ENCODE measurements at places on chromosomes 1 and 21. TPM values are rescaled to one million over a fixed set of nuclear protein-coding genes. Genes with fewer than 3 reads are reported as not detected.

PEAR1 gene
- 6.3 TPM for polyA plus RNA-seq

MAST2 gene
- 33.5 TPM for polyA plus RNA-seq

MIXL1 gene
- 2.2 TPM for polyA plus RNA-seq

DNA sequence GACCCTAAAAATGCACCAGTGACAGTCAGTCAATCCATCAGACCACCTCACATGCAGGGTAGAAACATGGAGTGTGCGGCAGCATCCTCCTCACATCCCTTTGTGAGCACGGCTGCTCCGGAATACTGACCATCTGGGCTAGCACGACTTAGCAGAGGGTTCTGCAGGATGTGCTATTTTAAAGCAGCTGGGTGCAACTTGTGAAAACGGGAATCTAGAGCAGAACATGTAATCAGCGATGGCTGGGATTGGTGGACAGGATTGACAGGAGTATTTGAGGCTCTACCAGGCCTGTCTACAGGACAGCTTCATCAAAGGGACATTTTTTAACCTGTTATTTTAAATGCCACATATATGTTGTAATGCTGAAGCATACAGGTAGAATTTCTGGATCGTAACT, 16.8 kb upstream of the PLEKHM2 start:
- H3K27me3 ChIP-seq: no peaks in the 10 kb centered on the region
- no peak for DNase-seq
- no peak overlapping the region for H3K27ac ChIP-seq

DNA sequence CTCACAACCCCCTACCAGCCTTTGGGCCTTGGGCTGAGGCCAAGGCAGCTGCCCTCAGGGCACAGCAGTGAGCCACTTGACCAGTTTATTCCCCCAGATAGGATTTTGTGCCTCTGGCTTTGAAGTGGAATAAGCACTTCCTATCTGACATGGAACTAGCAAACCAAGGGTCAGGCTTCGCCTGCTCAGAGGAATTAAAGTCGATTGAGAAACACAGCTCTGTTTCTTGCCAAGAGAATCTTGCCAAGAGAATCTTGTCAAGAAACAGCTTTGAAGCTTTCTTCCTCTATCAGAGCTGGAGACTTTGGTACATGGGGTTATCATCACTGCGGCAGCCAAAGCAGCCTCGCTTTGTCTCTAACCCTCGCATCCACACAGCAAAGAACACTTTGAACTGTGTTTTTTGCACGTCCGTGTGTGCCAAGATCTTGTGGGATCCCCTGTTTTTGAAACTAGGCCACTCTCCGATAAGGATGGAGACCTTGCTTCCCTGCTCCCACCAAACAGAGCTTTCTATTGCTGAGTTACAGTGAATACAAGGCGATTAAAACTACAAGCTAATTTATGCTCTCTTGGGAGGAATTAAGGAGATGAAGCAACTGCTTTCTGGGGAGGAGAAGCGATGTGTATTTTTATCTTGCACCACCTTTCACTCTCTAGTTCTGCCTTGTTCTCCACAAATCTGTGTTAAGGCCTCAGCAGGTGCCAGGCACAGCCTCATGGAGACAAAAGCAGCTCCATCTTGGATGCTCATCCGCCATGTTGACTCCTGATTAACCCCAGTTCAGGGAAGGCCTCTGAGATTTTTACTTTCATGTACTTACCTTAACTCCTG, 67.3 kb downstream of the RHOU start:
- no peaks in the 10 kb centered on the region for H3K27me3 ChIP-seq
- H3K27ac ChIP-seq: peak overlapping the region; percentile 57
- peaks cover 37% of the 10 kb centered on the region for H3K4me1 ChIP-seq
- H3K36me3 ChIP-seq: no peaks in the 10 kb centered on the region
- peak; percentile 59 for DNase-seq

GRCh38 chr1:213014642-213015041, 1.0 kb downstream of the ANGEL2 start:
- H3K4me3 ChIP-seq: peak overlapping the region; percentile 50
- no peaks in the 10 kb centered on the region for H3K27me3 ChIP-seq
- peak overlapping the region; percentile 86 for H3K27ac ChIP-seq
- peak; percentile 15 for DNase-seq
- no peaks in the 10 kb centered on the region for H3K36me3 ChIP-seq

DNA sequence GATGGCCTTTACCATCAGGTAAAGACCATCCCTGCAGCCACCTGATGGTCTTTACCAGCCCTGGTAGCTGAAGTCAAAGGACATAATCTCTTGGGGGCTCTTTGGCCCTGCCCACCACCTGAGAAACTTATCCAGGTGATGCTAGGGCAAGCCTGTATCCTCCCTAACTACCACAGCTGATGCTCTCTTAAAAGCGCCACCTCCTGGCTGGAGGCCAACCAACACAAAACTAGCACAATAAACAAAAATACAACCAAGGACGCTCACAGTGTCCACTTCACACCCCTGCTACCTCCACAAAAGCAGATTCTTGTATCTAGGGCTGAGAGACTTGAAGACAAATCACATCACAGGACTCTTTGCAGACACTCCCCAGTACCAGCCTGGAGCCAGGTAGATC, 357.1 kb upstream of the POU3F1 start:
- H3K27me3 ChIP-seq: no peaks in the 10 kb centered on the region
- no peak overlapping the region for H3K4me3 ChIP-seq
- no peaks in the 10 kb centered on the region for H3K36me3 ChIP-seq
- no peak overlapping the region for H3K27ac ChIP-seq
- no peaks in the 10 kb centered on the region for H3K4me1 ChIP-seq

- no peak overlapping the region for H3K4me3 ChIP-seq
- no peaks in the 10 kb centered on the region for H3K4me1 ChIP-seq
- H3K27me3 ChIP-seq: peaks cover 6% of the 10 kb centered on the region
- DNase-seq: no peak
- no peak overlapping the region for H3K27ac ChIP-seq
Observed at GRCh38 chr1:18249631-18250030, 142.0 kb downstream of the IGSF21 start.

- H3K4me3 ChIP-seq: no peak overlapping the region
- H3K27me3 ChIP-seq: no peaks in the 10 kb centered on the region
- no peaks in the 10 kb centered on the region for H3K36me3 ChIP-seq
- no peaks in the 10 kb centered on the region for H3K4me1 ChIP-seq
- DNase-seq: no peak
- no peak overlapping the region for H3K27ac ChIP-seq
Observed at GRCh38 chr1:101967871-101968270, 28.9 kb downstream of the OLFM3 start.

DNA sequence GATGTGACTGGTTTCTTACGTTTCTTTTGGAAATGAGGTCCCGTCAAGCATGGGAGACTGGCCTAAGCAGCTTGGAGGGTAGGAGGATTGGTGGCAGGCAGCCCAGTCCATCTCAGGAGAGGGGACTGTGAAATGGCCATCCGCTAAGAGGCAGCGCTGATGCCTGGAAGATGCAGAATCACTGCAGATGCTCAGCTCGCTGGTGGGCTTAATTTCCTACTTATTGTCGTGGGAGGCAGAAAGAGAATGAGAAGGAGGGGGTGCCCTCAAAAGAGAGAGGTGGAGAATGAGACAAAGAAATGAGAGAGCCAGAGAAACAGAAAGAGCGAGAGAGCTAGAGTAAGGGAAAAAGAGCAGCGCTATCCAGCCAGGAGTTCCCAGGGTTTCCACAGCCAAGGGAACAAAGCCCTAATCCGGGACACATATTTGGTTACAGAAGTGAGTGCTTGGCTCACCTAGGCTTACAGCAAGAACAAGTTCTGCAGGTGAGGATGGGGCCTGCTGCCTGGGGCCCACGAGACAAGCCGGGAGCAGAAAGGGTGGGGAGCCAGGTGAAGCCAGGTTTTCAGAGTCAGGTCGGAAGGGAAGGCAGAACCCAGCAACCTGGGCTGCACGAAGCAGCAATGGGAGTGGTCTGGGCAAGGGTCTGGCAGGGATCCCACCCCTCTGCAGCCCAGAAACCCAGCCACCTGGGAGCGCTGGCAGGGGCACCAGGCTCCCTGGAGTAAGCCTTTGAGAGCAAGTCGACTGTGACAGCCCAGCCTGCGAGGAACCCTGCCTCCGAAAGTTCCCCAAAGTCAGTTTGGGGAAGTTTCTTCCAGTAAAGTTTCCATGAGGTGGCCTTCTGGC, 5.8 kb downstream of the ECE1 start:
- H3K27me3 ChIP-seq: no peaks in the 10 kb centered on the region
- H3K4me3 ChIP-seq: no peak overlapping the region
- DNase-seq: no peak
- peaks cover 34% of the 10 kb centered on the region for H3K4me1 ChIP-seq
- peak overlapping the region; percentile 69 for H3K27ac ChIP-seq
- H3K36me3 ChIP-seq: no peaks in the 10 kb centered on the region

DNA sequence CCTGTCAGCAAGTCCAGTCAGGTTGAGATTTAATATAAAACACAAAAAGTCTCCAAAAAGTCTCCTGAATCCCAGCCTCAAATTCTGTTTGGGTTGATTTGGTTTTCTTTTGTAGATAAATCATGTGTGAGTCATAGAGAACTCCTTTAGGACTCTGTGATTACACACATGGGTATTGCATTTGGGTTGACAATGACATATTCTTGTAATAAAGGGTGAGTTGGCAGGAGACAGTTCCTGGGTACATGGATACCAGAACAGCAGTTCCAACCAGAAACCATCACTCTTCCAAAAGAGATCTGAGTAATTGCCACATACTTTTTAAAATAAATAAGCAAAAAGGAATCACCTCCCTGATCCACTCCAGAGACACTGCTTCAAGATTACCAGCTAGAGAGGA, 8.9 kb downstream of the CR2 start:
- no peaks in the 10 kb centered on the region for H3K4me1 ChIP-seq
- DNase-seq: no peak
- H3K27me3 ChIP-seq: peaks cover 35% of the 10 kb centered on the region
- no peak overlapping the region for H3K4me3 ChIP-seq

DNA sequence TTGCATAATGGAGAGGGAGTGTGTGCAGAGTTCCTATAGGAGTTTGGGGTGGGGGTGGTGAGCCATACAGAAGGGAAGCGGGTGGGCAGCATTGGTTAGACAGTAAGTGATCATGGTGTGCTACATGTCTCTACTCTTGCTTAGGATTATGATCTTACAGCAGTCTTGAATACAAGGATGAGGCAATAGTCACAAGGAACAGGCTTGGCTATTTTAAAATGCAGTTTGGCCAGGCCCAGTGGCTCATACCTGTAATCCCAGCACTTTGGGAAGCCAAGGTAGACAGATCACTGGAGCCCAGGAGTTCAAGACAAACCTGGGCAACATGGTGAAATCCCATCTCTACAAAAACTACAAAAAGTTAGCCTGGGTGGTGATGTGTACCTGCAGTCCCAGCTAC, 12.3 kb downstream of the MYOC start:
- H3K27me3 ChIP-seq: no peaks in the 10 kb centered on the region
- no peaks in the 10 kb centered on the region for H3K36me3 ChIP-seq
- H3K4me3 ChIP-seq: no peak overlapping the region
- DNase-seq: no peak

DNA sequence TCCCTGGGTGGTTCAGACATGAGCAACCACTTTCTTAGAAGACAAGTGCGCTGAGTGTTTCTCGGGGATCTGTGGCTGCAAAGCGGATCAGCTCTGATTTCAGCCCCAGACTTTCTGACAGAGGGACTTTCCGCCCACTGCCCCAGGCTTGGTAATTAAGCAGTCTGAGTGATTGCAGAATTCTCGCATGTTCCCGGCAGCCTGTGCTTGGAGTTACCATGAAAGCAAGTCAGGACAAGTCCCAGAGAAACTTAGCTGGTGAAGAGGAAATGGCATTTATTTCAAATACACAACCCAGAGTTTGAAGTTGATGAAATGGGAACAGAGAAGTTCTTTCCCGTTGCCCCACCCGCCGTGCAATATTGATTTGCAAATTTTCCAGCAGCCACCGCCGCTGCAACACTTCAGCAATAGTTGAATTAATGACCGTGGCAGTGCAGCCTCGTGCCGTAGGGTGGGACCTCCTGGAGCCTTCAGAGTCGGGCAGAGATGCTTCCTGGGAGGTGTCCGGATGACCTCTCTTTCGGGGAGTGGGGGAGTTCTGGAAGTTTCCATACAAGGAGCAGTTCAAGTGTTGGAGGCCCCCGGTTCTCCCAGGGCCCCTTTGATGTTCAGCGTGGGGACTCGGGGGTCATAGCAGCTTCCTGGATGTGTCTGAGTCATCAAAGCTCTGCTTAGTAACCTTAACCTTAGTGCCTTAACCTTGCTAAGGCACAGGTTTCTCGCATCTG, 134.7 kb downstream of the KAZN start:
- no peaks in the 10 kb centered on the region for H3K27me3 ChIP-seq
- H3K36me3 ChIP-seq: no peaks in the 10 kb centered on the region
- H3K27ac ChIP-seq: no peak overlapping the region
- H3K4me1 ChIP-seq: peaks cover 14% of the 10 kb centered on the region
- DNase-seq: peak; percentile 20

DNA sequence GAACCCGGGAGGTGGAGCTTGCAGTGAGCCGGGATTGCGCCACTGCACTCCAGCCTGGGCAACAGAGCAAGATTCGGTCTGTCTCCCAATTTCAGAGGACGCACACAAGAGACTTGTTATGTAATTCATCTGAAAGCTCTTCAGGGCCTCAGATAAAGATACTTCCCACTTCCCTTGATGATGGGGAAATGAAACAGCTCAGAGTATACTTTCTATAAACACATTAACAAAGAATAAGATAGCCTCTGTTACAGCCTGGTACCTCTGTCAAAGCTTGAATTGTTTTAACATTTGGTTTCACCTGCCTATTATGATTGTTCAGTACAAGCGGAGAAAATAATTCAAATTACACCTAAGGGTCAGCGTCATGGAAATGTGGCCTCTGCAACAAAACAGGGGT, 622.9 kb upstream of the ADGRL4 start:
- no peak overlapping the region for H3K4me3 ChIP-seq
- no peak overlapping the region for H3K27ac ChIP-seq
- no peaks in the 10 kb centered on the region for H3K4me1 ChIP-seq
- no peaks in the 10 kb centered on the region for H3K36me3 ChIP-seq
- H3K27me3 ChIP-seq: no peaks in the 10 kb centered on the region
- DNase-seq: no peak

GRCh38 chr1:244239261-244239770, 188.2 kb downstream of the ZBTB18 start:
- no peaks in the 10 kb centered on the region for H3K4me1 ChIP-seq
- no peaks in the 10 kb centered on the region for H3K36me3 ChIP-seq
- no peaks in the 10 kb centered on the region for H3K27me3 ChIP-seq
- H3K27ac ChIP-seq: no peak overlapping the region

DNA sequence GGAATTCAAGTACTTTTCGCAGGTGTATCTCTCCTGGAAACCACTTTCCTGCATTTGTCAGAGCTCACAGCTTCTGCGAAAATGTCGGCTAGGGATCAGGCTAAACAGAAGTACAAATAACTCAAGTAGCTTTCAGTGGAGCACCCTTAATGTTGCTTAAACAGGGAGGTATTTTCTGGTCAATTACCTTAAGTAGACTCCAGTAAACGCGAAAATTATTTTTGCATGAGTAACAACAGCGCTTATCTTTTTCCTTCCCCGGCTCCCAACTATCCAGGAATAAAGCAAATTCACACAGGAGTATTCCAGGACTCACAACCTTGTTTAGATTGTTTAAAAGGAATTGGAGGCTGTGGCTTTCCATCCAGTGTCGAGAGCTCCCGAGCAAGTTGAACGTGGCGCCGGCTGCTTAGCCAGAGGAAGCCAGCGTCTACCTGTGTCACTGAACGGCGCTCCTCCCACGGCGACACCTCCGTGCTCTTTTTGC, 7.3 kb upstream of the SIM2 start:
- no peaks in the 10 kb centered on the region for H3K4me1 ChIP-seq
- no peaks in the 10 kb centered on the region for H3K36me3 ChIP-seq
- no peak overlapping the region for H3K27ac ChIP-seq
- DNase-seq: no peak
- H3K27me3 ChIP-seq: peaks cover 93% of the 10 kb centered on the region
